Activated T-cell treated with anti-CD3 and anti-CD28 coated beads, Interleukin-2, amount 50 U/mL, for 24 hours (primary cell): ENCODE measurements at places on chromosomes 2 and 18.

DNA sequence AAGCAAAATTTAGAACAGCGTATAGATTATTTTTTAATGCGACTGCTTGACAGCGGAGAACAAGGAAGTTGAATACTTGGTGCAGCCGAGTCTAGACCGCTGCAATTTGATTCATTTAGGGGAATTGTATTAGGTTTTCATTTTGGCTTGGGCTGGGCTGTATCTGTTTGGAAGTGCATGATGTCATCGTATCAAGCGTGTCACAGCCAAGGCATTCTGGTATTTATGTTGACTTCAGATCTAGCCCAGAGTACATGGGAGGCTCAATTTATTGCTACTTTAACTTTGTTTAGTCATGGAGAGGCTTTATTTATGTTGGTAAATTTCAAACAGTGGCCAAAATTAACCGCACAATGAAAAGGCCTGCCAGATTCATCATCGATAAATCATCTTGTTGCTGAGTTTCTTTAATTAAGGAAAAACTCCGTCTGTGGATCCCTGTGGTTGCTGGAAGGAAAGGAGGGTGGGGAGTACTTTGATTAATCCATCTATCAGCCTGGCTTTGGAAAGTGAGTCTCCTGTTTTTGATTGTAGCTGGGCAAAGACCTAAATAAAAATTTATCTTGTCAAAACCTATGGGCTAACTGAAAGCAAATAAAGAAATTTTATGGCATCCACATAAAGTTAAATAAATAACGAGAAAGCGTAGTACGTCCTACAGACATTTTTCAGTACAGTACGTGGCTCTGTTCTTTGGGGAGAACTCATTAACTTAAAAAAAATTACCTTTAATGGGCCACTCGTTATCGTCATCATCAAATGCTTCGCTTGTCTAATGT lies 230.4 kb upstream of the SPRED2 start:
- no peak for DNase-seq
- peaks cover 29% of the 10 kb centered on the region for H3K27me3 ChIP-seq
- H3K27ac ChIP-seq: no peak overlapping the region
- H3K4me3 ChIP-seq: no peak overlapping the region
- no peaks in the 10 kb centered on the region for H3K36me3 ChIP-seq

- DNase-seq: no peak
- H3K36me3 ChIP-seq: no peaks in the 10 kb centered on the region
- H3K4me1 ChIP-seq: no peaks in the 10 kb centered on the region
- H3K27ac ChIP-seq: no peak overlapping the region
- no peaks in the 10 kb centered on the region for H3K27me3 ChIP-seq
- no peak overlapping the region for H3K4me3 ChIP-seq
Observed at GRCh38 chr2:189421644-189422043, 19.6 kb upstream of the WDR75 start.

GRCh38 chr2:55051026-55051866 lies 995 bp upstream of the RTN4 start:
- H3K27ac ChIP-seq: peak overlapping the region; percentile 100
- peaks cover 24% of the 10 kb centered on the region for H3K36me3 ChIP-seq
- H3K4me1 ChIP-seq: peaks cover 54% of the 10 kb centered on the region

GRCh38 chr2:223835701-223836532 lies 1.5 kb downstream of the AP1S3 start:
- H3K4me1 ChIP-seq: peaks cover 14% of the 10 kb centered on the region
- DNase-seq: no peak
- peaks cover 5% of the 10 kb centered on the region for H3K27me3 ChIP-seq

DNA sequence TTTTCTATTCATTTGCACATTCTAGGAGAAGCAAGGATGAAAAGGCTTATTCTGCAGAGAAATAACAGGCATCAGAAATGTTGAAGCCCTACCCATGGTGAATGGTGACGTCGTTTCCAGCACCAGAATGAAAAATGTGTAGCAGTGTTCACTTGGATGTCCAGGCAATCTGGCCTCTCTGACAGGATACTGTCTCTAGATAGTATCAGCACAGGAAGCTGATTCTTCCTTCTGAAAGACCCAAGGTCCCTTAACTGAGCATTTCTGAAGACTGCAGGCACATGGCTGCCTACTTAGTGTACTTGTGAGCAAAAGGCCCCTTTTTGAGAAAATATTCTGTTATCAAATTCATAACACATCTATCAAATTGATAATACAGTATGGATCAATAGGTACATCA lies 234.1 kb downstream of the XIRP2 start:
- no peak overlapping the region for H3K27ac ChIP-seq
- no peaks in the 10 kb centered on the region for H3K27me3 ChIP-seq
- H3K4me1 ChIP-seq: no peaks in the 10 kb centered on the region
- no peaks in the 10 kb centered on the region for H3K36me3 ChIP-seq
- DNase-seq: no peak
- H3K4me3 ChIP-seq: no peak overlapping the region

GRCh38 chr2:46097714-46098480 lies 199.3 kb upstream of the EPAS1 start:
- DNase-seq: no peak
- no peak overlapping the region for H3K4me3 ChIP-seq
- peaks cover 18% of the 10 kb centered on the region for H3K4me1 ChIP-seq

- no peaks in the 10 kb centered on the region for H3K27me3 ChIP-seq
- no peaks in the 10 kb centered on the region for H3K4me1 ChIP-seq
- H3K4me3 ChIP-seq: no peak overlapping the region
- no peak overlapping the region for H3K27ac ChIP-seq
- H3K36me3 ChIP-seq: no peaks in the 10 kb centered on the region
Observed at GRCh38 chr2:22741216-22741615, 643.8 kb upstream of the KLHL29 start.

DNA sequence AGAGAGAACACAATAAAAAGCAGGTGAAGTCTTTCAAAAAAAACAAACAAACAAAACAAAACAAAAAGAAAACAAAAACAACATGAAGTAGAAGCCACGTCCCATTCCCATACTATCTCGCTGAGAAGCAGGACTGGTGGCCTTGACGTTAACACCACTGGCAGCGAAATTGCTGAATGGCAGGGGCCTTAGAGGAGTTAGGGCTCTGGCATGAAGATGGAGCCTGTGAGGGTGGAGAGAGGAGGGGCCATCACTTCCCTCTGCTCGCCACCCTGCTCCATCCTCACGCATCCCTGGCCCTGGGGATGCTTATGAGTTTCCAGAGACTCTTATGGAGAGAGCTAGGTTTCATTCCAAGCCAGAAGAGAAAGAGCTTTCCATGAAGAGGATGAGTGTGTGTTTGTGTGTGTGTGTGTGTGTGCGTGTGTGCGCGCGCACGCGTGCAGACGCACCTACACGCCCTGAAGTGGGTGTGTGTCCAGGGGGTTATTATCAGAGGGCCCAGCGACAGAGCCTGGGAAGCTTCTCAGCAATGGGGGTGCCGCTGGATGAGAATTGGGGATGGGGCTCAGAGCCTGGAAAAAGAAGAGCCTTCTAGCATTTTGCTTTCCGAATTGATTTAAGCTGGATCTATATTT lies 20.4 kb upstream of the IMPA2 start:
- no peak overlapping the region for H3K27ac ChIP-seq
- H3K27me3 ChIP-seq: no peaks in the 10 kb centered on the region
- no peak for DNase-seq
- no peaks in the 10 kb centered on the region for H3K4me1 ChIP-seq

DNA sequence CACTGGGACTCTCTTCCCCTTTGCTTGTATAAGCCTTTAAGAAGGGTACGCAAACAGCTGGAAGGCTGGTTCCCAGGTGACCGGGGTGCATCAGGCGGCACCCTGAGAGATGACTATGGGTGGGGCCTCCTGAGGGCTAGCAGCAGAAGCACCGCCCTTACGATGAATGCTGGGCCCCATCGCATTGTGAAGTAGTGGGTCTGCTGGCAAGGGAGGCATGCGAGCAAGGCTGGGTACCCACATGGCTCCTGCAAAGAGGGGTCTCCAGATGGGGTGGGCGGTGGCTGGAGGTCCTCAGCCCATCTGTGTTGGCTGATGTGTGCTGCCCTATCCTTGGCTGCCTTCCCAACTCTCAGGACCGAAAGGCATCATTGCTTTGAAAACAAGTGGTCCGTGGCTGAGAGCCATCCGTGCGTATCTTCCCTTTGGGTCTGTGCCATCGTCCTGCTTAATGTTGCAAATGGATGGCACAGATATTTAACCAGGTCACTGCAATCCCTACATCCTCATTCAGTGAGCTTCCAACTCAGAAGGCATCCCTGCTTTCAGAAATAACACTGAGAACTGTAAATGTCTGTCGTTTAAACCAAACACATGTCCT lies 83.5 kb upstream of the GPC1 start:
- no peak for DNase-seq
- H3K27me3 ChIP-seq: peaks cover 10% of the 10 kb centered on the region
- no peak overlapping the region for H3K27ac ChIP-seq
- H3K4me1 ChIP-seq: no peaks in the 10 kb centered on the region
- H3K4me3 ChIP-seq: no peak overlapping the region

DNA sequence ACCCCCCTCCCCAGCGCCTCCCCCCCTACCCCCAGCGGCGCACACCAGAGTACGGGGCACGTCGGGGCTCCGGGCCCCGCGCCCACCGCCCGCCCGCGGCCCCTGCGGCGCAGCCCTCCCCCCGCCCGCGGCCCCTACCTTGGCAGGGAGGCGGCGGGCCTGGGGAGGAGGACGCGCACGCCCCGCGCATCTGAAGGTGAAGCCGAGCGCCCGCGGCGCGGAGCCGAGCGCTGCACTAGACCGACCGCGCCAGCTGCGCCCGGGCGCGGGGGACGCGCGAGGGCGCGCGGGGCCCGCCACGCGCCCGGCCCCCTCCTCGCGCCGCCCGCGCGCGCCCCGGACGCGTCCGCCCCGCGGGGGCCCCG lies at the start of gene ZNF516:
ZNF516 (minus strand) TSS at position 237 of the 365 bp plus-strand sequence. CDS start 52,188 bp downstream, outside the sequence.
- peaks cover 55% of the 10 kb centered on the region for H3K27me3 ChIP-seq
- H3K4me3 ChIP-seq: peak within 1 kb of the TSS; percentile 88
- H3K27ac ChIP-seq: peak within 1 kb of the TSS; percentile 76
- peak; percentile 44 for DNase-seq
- peaks cover 41% of the 10 kb centered on the region for H3K4me1 ChIP-seq

DNA sequence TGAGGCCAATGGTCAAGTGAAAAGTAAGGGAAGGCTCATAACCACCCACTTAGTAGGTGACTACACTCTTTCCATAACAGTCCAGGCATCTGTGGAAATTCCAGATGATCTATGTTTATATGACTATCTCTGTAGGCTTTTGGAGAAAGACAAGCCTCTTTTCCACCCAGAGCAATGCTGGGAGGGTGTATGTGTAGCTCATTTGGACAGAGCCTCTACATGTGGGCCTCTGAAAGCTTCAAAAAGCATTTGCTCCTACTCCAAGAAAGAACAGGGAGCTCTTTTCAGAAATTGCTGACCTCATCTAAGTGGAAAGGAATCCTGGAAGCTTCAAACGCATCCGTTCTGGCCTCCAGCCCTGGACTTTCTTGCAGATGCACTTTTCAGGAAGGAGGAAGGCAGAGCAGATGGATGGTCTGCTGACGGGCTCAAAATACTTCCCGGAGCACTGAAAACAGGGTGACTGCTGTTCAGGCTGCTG lies 308.7 kb downstream of the LRATD1 start:
- no peaks in the 10 kb centered on the region for H3K36me3 ChIP-seq
- H3K4me3 ChIP-seq: no peak overlapping the region
- H3K27ac ChIP-seq: no peak overlapping the region
- H3K27me3 ChIP-seq: peaks cover 9% of the 10 kb centered on the region
- no peaks in the 10 kb centered on the region for H3K4me1 ChIP-seq

DNA sequence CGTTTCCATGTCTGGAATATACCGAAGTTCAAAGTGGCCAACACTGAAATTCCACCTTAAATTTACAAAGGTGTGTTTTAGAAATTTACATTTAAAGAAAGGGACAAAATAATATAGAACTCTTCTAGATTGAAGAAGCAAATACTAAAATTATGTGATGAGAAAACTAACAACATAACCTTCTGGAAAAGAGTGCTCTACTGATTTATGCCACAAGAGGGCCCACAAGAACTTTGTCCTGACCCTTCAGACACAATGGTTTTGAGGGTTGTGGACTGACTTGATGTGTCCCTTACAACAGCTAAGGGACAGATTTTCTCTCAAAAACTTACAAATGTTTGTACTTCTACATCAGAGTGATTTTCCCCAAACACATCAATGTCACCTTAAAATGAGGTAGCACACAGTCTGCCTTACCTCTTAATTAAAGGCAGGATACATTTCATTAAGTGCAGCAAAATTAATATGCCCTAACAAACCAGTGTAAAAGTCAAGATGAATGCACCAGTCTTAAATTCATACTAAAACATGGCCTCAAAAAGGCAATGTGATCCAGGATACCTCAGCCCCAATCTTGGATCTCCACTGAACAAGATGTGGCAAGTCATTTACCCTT lies 36.2 kb downstream of the EIF2AK3 start:
- no peak overlapping the region for H3K4me3 ChIP-seq
- H3K27me3 ChIP-seq: no peaks in the 10 kb centered on the region
- H3K36me3 ChIP-seq: peaks cover 70% of the 10 kb centered on the region
- H3K27ac ChIP-seq: no peak overlapping the region

DNA sequence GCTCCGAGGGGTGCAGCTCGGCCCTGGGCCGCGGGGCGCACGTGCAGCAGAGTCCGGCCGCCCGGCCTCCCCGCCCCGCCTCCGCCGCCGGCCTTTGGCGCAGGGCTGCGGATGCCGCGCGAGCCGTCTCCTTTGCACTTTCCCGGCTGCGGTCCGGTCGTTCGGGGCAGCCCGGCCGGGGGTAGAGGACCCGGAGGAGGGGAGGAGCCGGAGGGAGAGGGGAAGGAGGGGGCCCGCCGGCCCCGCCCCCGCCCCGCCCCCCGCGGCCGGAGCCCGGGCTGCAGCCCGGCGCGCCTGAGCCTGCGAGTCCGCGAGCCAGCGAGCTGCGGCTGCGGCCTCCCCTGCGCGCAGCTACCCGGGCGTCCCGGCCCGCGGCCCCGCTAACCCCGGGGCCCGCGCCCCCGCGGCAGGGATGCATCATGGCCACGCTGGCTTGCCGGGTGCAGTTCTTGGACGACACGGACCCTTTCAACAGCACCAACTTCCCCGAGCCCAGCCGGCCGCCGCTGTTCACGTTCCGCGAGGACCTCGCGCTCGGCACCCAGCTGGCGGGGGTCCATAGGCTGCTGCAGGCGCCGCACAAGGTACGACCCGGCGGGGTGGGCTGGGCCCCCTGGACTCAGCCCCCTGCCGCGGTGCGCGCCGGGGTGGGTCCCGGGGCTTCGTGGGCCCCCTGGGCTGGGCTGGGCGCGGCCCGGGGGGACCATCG lies at the start of gene FHOD3:
FHOD3 (plus strand) TSS at position 297 of the 709 bp plus-strand sequence; CDS start at position 420, 123 bp downstream.
- peak; percentile 39 for DNase-seq
- H3K4me1 ChIP-seq: no peaks in the 10 kb centered on the region
- H3K27me3 ChIP-seq: peaks cover 33% of the 10 kb centered on the region
- H3K27ac ChIP-seq: no peak within 1 kb of the TSS
- no peaks in the 10 kb centered on the region for H3K36me3 ChIP-seq

DNA sequence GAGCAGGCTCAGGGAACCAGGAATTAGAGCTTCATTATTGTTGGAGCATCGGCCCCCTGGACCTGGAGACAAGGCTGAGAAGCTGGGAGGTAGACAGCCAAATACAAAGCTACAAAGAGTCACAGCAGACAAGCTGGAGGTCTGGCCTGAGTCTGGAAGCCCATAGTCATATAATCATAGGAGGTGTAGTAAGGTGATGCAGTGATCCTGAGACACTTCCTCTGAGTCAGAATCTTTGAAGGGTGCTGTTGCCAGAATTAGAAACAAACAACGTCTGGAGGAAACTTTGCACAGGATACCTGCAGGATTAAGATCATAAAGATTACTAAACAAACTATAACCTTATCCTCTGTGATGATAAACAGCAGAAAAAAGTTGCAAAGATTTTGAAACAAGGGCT lies 213.8 kb downstream of the DSC3 start:
- no peak overlapping the region for H3K4me3 ChIP-seq
- H3K27me3 ChIP-seq: no peaks in the 10 kb centered on the region
- no peaks in the 10 kb centered on the region for H3K36me3 ChIP-seq
- no peaks in the 10 kb centered on the region for H3K4me1 ChIP-seq
- H3K27ac ChIP-seq: no peak overlapping the region
